ENCODE measurements at places on chromosomes 4 and X.

- no peak for ATAC-seq
Measured at GRCh38 chrX:85928606-85929005, 118.8 kb downstream of the CHM start.

DNA sequence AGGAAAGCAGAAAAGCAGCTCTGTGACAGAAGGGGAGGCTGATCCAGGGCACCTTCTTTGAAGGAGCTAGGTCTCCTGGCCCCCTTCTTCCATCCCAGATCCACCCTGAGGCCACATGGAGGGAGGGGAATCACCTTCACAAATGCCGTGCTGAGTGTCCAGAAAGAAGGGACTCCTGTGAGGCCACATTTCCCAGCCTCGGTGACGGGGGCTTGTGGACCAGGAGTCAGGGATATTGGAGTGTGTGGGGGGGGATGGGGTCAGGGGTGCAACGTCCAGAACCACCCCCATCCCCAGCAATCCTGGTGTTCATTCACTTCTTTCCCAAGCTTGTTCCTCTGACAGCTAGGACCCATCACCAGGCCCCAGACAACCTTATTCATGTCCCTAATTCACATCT, 4.7 kb downstream of the TIMM17B start:
- ATAC-seq, result no peak

GRCh38 chr4:168409089-168409801, 71.0 kb downstream of the DDX60L start:
- ATAC-seq, result peak; percentile 81

GRCh38 chrX:120294651-120295050, 16.6 kb downstream of the TMEM255A start:
- ATAC-seq, result no peak

GRCh38 chr4:20376070-20376469, 124.4 kb downstream of the SLIT2 start:
- no peak for ATAC-seq

- no peak for ATAC-seq
Measured at GRCh38 chr4:28277931-28278330, 1417.3 kb downstream of the STIM2 start.

GRCh38 chrX:34350561-34351335, 218.6 kb upstream of the FAM47A start:
- no peak for ATAC-seq

- ATAC-seq, result no peak
Measured at GRCh38 chrX:19886375-19886774, 1.0 kb downstream of the SH3KBP1 start.

DNA sequence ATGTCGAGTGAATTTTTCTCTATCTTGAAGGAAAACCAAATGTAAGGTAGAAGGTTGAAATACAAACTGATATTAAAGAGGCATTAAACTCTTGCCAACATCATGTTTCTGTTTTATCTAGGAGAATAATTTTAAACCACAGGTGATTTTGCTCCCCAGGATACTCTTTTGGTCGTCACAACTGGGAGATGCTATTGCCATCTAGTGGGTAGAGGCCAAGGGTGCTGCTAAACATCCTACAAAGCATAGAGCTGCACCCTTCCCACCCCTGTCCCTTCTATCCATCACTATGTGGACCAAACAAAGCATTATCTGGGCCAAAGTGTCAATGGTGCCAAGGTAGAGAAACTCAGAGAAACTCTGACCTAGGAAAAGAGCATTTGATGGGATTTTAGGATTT, 154.6 kb upstream of the MAGEB2 start:
- ATAC-seq, result peak; percentile 95

- ATAC-seq, result no peak
Measured at GRCh38 chrX:11688201-11688600, 22.5 kb upstream of the ARHGAP6 start.

DNA sequence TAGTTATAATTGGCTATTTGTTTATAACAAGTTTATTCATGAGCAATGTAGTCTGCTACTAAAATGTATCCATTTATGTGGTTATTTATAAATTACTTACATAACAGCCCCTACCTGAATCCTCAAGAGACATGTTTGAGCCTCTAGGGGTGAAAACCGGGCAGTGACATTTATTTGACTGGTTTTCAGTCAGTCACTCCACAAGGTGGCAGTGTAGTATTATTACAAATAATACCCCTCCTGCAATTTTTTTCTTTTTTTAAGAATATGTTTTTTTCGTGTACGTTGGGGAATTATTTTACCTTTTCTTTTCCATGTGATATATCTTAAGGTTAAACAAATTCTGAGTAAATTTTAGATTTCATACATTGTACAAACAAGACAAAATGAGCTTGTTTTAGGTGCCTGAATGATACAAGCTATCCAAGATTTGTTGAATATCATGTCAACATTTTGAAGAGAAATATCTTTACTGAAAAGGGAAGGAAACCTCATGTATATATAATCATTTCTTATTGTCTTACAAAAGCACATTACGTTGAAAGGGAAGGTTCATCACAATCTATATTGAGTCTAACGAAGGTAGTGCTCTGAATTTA, 598.7 kb upstream of the TECRL start:
- peak; percentile 53 for ATAC-seq

DNA sequence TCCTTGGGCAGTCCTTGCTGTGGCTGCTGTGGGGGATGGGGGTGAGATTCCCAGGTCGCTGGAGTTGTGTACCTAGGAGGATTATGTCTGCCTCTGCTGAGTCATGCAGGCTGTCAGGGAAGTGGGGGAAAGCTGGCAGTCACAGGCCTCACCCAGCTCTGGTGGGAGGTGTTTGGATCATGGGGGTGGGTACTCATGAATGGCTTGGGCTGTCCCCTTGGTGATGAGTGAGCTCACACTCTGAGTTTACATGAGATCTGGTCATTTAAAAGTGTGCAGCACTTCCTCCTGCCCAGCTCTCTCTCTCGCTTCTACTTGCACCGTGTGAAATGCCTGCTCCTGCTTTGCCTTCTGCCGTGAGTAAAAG, 24.6 kb upstream of the PDLIM3 start:
- ATAC-seq, result no peak

- ATAC-seq, result no peak
Measured at GRCh38 chr4:7392438-7393421, 42.0 kb downstream of the PSAPL1 start.

DNA sequence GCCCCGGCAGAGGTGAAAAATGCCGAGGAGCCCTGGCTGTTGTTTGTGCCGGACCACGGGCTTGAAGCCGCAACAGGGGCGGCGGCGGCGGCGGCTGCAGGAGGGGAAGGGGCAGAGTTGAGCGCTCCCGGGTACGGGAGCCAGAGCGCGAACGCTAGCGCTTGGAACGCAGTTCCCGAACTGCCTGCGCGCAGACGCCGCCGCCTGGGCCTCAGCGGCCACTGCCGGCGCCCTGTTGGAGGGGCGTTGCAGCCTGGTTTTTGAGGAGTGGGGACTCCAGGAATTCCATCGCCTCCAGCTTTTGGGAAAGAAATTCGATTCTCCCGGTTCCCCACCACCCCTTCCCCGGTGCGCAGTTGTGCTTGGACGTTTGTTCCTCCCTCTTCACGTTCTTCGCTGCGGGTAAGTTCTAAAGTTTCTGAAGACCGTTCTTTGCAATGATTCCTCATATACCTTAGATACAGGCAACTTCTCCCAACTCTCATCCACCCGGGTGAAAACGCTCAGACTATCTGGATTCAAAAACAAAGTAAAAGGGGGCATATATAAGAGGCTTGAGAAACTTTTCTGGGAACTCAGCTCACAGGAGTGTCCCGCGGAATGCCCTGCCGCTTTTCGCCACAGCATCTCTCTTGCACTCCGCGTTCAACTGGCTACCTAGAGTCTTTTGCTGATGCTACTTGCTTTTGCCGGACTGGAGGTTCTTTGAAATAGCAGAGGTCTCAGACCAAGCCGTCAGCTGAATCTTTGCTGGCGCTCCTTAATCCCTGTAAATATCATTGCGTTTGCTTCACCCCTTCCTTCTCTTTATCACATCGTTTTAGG, 1.0 kb downstream of the FAT4 start:
- peak; percentile 44 for ATAC-seq

- ATAC-seq, result no peak
Measured at GRCh38 chr4:187493661-187494060, 501.9 kb upstream of the ZFP42 start.

- ATAC-seq, result peak; percentile 84
Measured at GRCh38 chrX:69109706-69110105, 55.5 kb downstream of the PJA1 start.

DNA sequence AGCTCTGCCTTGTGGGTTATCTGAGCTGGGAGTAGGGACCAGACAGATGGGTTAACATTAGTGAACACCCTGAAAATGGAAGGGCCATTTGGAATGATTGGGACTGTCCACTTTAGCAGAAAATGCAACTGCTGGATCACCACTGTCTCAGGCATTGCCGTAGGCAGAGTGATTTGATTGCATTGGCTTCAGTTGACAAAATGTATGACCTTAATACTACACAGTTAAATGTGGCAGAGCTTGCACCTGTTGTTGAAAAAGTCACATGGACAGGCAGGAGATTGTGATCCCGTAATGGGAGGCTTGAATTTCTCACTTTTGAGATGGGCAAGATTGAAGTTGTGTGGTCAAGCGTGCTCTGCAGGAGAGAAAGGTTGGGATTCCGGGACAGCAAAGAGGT, 166.5 kb upstream of the PUDP start:
- no peak for ATAC-seq

DNA sequence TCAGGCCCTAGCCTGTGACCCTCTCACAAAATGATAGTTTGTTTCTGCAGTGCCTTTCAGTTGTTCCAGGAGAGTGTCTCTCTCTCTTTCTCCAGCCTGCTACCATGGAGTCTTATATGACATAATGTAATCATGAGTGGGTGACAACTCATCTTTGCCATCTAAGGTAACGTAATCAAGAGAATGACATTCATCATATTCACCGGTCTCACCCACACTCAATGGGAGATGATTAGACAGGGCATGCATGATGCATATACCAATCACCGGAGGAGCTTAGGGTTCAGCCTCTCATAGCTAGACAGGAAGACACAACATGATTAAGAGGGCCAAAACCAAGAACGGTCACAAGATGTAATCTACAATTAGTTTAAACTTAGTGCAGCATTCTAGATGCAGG, 97.1 kb upstream of the FAM9B start:
- ATAC-seq, result no peak

GRCh38 chrX:18172970-18173369, 47.7 kb downstream of the BEND2 start:
- ATAC-seq, result no peak

- peak; percentile 69 for ATAC-seq
Measured at GRCh38 chr4:142815834-142816233, 30.3 kb downstream of the INPP4B start.

DNA sequence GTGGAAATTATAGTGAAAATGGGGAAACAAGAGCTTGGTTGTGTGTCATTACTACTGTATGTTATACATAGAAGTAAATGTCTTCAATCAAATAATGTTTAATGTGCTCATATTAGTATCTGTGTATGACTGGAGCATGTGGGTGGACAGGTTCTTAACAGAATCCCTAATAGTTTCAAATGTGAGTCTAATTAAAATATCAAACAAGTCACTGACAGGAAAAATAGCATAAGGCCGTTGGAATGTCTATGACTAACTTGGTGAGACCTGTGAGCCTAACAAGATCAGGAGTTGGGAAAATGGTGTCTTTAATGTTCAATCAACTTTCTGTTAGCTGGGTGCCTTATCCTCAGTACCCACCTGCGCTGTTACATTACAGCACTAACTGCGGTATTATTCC, 6.2 kb upstream of the CXCL3 start:
- no peak for ATAC-seq

DNA sequence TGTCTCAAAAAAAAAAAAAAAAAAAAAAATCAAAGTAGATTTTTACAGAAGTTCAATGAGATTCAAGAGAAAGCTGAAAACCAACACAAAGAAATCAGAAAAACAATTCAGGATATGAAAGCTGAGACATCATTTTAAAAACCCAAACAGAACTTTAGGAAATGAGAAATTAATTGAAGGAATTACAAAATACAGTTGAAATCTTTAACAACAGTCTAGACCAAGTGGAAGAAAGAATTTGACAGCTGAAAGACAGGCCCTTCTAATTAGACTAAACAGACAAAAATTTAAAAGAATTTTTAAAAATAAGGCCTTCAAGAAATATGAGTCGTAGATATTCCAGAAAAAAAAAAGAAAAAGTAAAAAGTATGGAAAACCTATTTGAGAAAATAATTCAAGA, 33.9 kb upstream of the PLK4 start:
- no peak for ATAC-seq

GRCh38 chr4:177569434-177569833, 127.2 kb upstream of the AGA start:
- no peak for ATAC-seq

DNA sequence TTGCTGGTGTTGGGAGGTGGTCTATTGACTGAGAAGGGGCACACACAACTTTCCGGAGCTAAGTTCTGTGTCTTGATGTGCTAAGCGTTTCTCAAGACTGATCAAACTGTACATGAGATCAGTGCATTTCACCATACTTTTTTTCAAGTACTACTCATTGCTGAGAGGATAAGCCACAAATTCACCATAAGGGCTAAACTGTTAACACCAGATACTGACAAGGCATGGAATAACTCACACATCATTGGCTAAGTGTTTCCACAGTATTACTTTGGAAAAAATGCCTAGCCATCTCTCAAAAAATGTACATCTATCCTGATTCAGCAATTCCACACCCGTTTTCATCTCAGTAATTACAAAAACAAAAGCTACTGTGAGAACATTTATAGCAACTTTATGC, 13.0 kb downstream of the RBMX start:
- no peak for ATAC-seq

DNA sequence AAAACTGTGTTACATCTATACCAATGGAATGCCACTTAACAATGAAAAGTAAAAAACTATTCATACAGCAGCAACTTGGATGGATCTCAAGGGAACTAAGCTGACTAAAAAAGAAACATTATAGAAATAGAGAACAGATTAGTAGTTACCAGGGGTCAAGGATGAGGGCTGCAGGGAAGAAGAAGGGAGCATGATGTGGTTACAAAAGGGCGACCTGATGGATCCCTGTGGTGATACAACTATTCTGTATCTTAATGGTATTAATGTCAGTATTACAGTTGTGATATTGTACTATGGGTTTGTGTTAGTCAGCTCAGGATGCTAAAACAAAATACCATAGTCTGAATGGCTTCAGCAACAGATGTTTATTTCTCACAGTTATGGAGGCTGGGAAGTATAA, 190.7 kb downstream of the ZNF674 start:
- no peak for ATAC-seq

DNA sequence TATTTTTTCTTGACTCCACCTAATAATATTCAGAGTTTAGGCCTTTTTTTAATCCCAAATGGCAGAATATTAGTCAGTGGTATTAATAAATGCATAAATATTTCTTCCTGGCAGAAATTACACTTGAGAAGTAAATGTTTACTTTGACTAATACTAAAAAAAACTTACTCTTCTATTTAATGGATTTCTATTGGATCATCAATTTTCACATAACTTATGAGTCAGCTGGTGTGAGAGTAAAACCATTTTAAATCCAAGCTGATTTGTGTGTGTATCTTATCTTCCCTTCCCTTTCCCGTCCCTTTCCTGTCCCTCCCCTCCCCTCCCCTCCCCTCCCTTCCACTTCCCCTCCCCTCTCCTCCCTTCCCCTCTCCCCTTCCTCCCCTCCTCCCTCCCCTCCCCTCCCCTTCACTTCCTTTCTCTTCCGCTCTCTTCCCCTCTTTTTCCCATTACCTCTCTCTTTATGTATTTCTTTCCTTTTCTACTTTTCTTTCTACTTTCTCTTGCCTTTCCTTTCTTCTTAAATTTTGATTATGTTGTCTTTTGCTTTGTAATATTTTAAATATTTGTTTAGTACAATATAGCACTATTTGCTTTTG, 630.1 kb upstream of the EPHA5 start:
- no peak for ATAC-seq
